ENCODE measurements at places on chromosomes 3 and 15.

- DNase-seq, result no peak
These were observed 183.5 kb downstream of the TBL1XR1 start for GRCh38 chr3:177013681-177014280.

DNA sequence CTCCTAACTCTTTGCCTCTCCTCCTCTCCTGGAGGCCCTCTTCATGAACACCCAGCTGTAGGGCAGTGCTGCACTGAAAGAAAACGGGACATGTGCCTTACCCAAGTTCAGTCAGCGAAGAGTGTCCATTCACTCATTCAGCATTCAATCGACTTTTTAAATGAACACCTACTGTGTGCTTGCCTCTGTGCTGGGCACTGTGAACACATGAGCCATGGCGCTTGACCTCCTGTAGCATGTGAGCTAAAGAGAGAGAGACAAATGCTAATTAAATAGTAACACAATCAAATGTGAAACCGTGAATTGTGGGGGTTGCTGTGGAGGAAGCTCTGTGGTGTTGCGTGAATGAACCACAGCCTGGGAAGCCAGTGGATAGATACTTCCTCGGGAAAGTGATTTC lies 43.4 kb downstream of the ST6GAL1 start:
- no peak for DNase-seq

DNA sequence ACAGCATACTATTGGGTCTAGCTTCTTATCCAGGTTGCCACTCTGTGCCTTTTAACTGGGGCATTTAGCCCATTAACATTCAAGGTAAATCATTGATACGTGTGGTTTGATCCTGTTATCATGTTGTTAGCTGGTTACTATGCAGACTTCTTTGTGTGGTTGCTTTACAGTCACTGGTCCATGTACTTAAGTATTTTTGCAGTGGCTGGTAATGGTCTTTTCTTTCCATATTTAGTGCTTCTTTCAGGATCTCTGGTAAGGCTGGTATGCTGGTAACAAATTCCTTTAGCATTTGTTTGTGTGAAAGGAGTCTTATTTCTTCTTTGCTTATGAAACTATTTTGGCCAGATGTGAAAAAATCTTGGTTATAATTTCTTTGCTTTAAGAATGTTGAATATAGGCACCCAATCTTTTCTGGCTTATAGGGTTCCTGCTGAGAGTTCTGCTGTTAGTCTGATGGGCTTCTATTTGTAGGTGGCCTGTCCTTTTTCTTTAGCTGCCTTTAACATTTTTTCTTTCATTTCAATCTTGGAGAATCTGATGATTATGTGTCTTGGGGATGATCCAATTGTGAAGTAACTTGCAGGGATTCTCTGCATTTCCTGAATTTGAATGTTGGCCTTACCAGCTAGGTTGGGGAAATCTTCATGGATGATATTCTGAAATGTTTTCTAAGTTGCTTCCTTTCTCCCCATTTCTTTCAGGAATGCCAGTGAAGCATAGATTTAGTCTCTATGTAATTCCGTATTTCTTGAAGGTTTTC lies 39.3 kb downstream of the CCR1 start:
- no peak for DNase-seq

DNA sequence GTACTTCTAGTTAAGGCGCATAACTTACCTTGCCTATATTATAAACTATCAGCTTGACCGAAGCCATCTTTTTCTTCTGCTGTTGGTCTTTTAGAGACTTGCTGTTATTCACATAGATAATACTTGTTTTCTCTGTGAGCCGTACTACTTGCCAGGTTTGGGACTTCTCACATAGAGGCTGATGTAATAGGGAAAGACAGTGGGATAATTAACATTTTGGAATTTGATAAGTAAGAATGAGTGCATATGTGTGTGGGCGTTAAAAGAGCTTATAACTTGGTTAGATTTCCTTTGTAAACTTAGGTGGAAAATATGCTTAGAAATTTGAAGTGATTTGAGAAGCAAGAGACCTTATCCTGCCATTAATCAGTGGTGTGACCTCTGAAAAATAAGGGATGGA lies 47.8 kb downstream of the FNDC3B start:
- DNase-seq, result no peak

DNA sequence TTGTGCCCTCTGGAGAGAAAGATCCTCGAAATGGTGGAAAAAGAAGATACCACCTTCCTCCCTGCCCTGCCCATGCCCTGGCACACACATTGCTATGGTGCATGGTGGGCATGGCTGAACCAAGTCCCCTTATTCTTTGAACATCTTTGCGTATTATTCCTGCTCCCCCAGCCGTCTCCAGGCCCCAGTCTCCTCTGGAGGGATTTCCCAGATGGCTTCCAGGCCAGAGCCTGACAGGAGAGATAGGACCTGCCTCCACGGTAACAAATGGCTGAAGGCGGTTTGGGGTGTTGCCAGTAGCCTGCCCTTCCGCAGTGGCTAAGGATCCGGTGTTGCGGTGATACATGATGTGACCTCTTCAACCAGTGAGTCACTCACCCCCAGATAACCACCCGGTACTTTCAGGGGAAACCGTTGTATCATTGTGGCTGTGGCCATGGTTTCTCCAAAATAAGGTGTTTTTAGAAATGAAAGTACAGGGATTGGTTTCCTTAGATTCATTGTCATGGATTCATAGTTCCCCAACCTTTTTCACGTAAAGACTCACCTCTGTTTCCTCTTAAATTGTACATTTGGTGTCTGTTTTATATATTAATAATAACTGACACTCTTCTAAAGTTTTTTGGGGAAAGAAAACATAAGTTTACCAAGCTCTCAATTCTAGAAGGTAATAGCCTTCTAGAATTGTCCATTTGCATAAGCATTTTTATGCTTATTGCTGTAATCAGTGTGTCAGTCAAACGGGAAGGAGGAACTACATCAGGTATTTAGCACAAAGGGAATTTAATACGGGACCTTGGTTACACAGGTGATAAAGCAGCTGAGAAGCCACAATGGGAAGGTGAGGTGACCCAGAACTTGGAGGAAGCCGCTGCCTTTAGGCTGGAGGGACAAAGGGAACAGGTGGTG lies 25.9 kb downstream of the SMAD3 start:
- peak; percentile 88 for DNase-seq

GRCh38 chr3:12231431-12231830 lies 57.4 kb upstream of the PPARG start:
- no peak for DNase-seq

DNA sequence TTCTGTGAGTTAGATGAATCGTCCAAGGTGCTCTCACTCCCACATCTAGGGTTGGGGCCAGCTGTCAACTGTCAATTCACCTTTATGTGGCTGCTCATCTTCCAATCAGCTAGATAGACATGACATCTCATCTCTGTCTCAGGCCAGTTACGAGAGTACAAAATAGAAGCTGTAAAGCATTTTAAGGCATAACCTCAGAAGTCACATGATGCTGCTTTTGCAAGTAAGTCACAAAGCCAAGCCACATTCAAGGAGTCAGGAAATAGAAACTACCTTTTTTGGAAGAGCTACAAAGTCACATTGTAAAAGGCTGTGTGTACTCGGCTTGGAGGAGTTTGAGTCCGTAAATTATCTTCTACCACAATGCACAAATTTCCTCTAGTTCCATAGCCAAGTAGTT lies 5.1 kb upstream of the CCR1 start:
- DNase-seq, result peak; percentile 23

DNA sequence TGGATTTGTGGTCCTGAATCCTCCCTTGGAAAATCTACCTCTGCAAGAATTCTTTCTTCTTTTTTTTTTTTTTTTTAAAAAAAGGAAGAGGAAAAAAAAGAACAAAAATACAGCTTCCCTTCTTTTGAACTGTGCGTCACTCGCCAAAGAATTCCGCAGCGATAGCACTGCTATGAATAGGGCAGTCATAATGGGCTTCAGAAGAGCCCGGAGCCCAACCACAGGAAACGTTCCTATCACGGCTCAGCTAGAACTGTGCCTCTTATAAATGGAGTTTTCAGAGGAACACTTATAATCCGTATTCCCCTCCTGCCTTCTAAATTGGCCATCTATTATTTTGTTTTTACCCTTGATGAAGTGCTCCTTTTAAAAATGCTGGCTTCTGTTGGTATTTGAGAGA lies 227.7 kb downstream of the ADAMTS17 start:
- DNase-seq, result no peak

DNA sequence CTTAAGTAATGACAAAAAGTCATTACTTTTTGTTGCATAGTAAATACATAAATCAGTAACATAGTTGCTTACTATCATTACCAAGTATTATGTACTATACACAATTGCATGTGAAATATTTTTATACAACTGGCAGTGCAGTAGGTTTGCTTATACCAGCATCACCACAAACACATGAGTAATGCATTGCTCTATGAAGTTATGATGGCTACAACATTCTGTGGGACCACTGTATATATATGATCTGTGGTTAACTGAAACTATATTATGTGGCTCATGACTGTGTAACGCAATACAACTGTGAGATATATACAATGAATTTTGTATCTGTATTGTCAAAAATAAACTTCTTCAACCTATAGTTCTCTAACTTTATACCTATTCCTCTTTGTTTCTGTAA lies 113.7 kb upstream of the RBMS3 start:
- no peak for DNase-seq

GRCh38 chr3:171908731-171909130 lies 65.6 kb downstream of the TMEM212 start:
- DNase-seq, result no peak
